ENCODE measurements at places on chromosomes 3 and 15.

DNA sequence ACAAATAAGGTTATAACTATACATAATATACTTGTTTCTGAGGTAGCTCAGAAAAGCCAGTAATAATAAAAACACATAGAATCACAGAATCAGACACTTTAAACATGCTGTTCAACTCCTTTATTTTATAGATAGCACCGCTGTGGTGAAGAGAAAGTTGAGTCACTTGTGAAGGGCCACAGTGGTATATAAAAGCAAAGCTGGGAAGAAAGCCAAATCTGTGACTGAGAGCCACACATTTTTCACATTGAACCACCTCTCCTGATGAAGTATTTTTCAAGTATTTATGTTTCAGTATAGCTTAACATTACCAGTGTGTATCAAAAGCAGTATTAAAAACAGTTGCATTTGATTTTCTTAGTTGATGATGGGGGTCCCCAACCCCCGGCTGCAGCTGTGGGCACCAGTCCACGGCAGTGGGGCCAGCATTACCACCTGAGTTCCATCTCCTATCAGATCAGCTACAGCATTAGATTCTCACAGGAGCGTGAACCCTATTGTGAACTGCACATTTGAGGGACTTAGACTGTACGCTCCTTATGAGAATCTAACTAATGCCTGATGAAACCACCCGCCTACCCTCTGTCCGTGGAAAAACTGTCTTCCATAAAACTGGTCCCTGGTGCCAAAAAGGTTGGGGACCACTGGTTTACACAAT lies 46.2 kb downstream of the TBL1XR1 start:
- no peak for DNase-seq

- DNase-seq, result peak; percentile 46
Observed at GRCh38 chr3:141386611-141387111, 18.4 kb downstream of the ZBTB38 start.

GRCh38 chr15:61841466-61841865 lies 218.8 kb downstream of the VPS13C start:
- no peak for DNase-seq

DNA sequence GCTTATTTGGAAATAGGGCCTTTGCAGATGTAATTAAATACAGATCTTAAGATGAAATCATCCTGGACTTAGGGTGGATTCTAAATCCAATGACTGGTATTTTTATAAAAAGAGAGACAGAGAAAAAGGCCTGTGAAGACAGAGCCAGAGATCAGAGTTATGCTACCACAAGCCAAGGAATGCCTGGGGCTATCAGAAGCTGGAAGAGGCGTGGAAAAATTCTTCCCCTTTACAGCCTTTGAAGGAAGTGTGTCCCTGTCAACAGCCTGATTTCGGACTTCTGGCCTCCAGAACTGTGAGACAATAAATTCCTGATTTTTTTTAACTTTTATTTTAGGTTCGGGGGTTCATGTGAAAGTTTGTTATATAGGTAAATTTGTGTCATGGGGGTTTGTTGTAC lies 154.1 kb upstream of the CADPS start:
- DNase-seq, result no peak

DNA sequence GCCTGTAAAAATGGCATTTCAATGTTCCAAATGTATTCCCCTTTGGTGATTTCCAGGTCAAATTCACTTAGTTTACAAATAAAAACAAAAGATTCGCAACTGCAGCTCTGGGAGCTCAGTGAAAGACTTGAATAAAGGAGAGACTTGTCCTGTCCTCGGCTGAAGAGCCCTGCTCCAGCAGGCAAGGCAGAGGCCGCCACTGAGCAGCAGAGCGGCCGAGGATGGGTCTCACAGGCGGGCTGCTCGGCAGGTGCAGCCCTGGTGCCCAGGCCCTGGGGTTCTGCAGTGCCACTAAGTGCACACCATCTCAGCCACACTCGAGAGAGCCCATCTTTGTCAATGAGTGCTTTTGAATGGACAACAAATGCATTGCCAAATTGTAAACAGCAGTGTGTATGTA lies 856.2 kb downstream of the AGBL1 start:
- DNase-seq, result no peak

DNA sequence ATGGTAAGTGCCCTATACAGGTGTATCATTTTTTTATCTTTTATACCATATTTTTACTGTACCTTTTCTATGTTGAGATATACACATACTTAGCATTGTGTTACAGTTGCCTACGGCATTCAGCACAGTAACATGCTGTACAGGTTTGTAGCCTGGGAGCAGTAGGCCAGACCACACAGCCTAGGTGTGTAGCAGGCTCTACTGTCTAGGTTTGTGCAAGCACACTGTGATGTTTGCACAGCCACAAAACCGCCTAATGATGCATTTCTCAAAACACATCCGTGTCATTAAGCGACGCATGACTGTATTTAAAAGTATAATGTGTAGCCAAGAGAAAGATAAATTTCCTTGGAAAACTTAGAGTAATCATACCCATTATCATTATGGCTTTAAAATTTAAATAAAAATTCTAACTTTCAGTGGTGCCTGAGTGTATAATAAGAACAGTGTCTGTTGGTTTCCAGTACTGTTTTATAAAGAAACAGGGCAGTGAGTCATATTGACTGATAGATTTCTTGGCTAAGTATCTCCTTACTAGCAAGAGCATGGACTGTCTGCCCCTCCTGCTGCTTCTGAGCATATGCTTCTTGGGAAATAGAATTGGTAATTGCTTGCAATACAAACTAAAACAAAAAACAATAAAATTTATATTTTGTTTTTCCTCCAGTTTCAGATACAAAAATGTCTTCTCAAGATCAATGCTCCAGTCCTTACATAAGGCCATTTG lies 18.3 kb downstream of the CALML4 start:
- peak; percentile 45 for DNase-seq

DNA sequence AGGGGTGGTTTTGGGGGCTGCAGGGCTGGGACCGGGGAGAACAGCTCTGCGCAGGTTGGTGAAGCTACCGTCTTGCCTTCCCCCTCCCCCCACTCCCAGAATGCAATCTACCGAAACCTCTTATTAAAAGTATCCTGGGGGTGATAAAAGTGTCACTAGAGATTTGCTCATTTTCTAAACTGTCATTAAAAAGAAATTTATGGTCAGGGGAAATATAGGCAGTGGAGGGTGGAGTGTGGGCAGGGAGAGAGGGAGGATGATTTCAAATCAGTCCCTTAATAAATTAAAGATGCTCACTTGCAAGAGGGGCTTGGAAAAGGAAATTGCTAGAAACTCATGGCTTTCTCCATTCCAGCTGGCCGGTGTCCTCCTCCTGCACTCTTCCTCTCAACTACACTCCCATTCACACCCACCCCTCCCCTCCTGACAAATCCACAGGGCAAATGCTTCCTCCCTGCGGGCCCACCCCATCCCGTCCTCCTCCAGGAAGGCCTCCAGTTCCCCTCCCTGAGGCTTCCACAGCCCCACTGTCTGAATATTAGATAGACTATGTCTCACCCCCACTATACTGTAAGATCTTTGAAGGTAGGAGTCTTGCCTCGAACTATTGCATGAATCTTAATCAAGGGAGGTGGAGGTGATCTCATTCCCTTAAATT lies 83.9 kb downstream of the TLE3 start:
- DNase-seq, result no peak

DNA sequence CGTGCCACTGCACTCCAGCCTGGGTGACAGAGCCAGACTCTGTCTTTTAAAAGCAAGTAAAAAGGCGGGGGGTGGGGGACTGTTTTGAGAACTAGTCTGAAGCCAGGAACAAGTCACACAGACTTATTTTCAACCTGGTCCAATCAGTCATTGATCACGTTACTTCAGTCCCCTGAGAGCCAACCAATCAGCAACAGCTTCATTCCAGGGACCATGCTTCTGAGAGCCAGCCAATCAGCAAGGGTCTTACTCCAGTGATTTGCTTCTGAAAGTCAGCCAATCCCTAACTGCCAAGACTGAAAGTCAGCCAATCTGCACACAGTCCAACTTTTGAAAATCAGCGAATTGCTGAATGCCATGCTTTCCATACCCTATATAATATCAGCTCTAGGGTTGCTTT lies 48.6 kb upstream of the C15orf39 start:
- peak; percentile 75 for DNase-seq

DNA sequence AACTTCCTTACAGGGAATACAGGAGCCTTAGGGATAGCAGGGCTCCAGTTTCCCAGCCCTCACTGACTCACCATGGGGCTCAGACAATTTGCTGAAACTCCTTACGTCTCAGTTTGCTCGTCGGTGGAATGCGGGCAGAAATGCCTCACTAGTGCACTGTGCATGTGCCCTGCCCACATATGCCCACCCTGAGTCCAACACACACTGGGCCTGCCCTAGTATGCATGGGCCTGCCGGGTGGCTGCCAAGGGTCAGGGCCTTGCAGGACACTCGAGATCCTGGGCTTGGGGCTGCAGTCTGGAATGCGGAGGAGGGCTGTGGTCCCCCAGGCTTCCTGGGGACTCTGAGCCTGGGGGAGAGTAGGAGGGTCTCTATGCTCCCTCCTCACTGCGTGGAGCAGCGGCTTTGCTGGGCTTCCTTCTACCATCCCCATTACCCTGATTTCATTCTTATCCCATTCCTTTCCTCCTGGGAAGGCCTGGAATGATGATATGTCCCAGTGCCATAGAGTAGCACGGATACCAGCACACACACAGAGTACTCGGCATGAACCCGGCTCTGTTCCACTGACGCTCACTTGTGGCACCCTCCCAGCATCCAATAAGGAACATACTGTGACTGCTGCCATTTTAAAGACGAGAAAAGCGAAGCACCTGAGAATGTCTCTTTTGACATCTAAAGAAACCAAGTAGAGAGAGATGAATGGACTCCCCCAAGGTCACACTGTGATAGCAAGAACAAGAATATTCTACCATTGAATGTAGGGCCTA lies 124.2 kb downstream of the ASB7 start:
- no peak for DNase-seq

DNA sequence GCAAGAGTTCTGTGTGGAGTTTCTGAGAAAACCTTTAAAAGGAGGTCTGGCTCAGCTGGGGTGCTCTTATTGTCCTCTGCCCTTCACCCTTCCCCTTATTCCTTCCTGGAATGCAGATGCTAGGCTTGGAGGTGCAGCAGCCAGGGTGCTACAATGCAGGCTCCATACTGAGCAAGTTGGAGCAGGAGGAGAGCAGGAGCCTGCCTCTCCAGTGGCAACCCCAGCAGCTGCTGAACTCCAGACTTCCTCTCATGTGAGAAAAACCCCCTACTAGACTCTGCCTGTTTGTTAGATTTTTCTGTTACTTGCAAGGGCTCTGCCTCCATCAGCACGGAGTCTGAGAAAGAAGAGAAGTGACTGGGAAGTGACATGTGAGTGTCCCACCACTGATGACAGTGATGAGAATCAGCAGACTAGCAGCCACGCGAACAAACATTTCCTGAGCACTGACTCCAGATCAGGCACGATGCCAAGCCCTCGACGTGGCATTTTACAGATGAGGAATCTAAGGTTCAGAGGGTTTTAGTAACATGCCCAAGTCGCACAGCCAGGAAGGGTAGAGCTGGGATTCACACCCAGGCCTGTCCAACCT lies 16.1 kb upstream of the RARRES1 start:
- no peak for DNase-seq

- no peak for DNase-seq
Observed at GRCh38 chr3:52714335-52715302, 8.7 kb downstream of the SPCS1 start.

- no peak for DNase-seq
Observed at GRCh38 chr3:23995219-23995618, 50.1 kb downstream of the NR1D2 start.

DNA sequence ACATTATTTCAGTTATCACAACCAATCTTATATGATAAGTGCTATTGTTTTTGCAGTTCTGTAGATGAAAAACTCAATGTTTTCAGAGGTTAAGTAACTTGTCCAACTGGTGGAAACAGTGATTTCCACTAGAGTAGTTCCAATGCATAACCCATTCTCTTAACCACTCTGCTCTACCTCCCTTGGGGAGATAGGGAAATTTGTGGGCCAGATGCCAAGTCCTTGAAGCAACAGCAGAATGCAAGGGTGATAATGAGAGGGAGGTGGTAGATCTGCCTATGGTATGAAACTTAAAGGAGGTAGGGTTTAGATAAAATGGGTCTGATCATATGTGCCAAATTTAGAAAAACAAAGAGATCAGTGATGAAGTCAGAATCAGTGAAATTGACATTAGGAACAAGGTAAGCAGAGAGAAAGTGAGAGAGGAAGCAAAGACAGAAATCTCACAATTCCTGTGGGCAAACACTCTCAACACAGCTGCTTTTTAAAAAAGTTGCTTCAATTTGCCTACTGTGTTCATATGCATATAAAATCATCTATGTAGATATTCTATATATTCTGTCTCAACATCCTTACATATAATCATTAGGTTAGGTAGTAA lies 50.5 kb upstream of the UBP1 start:
- DNase-seq, result no peak

- peak; percentile 2 for DNase-seq
Observed at GRCh38 chr3:36774052-36774451, 9.7 kb upstream of the DCLK3 start.

GRCh38 chr15:91867581-91868026 lies 14.1 kb downstream of the SLCO3A1 start:
- no peak for DNase-seq

DNA sequence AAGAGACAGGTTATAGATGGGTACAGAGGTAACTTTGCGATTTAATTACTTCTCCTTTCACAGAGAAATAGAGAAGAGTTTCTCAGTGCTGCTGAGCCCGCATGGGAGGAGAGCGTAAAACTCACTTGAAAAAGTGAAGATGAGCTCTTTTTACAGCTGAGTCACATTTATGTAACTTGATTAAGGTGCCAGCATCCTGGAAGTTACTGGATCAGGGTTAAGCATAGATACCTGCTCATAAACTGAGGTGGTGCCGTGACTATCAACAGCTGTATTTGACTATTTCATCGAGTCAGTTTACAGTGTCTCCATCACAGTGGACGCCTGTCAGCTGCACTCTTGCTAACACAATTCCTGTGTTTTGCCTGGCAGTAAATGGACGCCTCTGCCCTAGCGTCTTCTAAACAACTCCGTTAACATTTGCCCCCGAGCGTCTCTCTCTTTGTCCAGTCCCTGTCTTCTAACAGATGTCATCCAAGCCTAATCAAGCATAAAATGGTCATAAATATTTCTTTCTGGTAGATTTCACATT lies 414.6 kb downstream of the FOXP1 start:
- DNase-seq, result no peak

DNA sequence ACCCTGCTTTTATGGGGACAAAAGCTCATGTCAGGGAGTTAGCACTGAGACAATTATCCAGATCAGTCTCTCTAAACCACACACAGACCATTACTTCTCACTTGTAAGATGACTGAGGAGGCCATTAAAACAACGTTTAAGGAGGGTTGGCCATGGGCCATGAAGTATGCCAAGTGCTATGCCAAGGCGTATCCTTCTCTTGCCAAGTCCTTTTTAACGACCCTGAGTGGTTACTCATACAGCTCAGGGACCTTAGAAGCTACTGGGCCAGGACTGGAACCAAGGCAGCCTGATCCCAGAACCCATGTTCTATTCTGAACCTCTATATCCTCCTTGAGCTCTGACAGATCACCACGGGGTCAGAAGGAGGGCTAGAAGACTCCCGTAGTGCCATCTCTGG lies 50.0 kb downstream of the NMNAT3 start:
- no peak for DNase-seq

DNA sequence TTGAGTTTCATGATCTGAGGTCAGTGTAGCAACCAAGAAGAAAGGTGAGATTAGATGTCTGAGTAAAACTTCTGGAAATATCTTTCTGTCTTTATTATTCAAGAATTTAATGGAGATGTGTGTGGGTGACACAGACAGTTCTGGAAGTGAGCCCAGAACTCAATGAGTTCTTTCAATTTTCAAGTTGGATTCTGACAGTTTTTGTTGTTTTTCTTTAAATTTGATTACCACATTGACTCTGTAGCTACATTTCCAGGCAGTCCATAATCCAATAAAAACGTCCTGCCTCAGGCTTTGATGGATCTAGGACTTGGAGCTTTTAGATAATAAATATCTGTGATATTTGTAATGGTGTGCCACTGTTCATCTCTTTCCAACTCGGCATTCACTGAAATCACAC lies 3.9 kb upstream of the PARP14 start:
- no peak for DNase-seq
